ENCODE measurements at places on chromosomes 2 and 18. TPM values are rescaled to one million over a fixed set of nuclear protein-coding genes. Genes with fewer than 3 reads are reported as not detected.

The SLC11A1 gene
- 1.3 TPM for total RNA-seq

The COLEC12 gene
- 28.0 TPM for total RNA-seq

The ANKRD30B gene
- not detected for total RNA-seq

The DLX2 gene
- 0.22 TPM for total RNA-seq

The IGFBP5 gene
- 1,050 TPM for total RNA-seq

The HOXD8 gene
- total RNA-seq = 10.2 TPM

The HOXD1 gene
- not detected for total RNA-seq

The MEMO1 gene
- total RNA-seq = 29.8 TPM

The KIF1A gene
- under 0.01 TPM for total RNA-seq

The VAMP8 gene
- total RNA-seq = 9.9 TPM

The ALK gene
- total RNA-seq = not detected

The CDC42EP3 gene
- total RNA-seq = 158 TPM
